ENCODE measurements at places on chromosomes 5 and 9.

DNA sequence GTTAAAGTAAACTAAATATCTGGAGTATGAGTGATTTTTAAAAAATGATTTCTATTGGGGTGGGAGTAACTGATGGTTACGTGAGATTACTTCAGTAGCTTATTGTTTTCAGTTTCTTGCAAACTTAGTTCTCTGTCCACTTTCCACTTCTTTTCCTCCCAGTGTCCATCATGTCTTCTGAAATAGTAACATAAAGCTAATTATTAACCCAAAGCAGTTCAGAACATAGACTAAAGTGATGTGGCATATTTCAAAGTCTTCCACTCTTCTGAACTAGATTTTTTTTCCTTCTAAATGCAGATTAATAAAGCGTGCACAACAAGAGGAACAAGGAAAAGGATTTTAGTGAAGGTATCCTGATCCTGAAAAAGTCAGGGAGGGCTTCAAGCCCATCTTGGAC is 114.1 kb downstream of the MAN2A1 start:
- DNase-seq, result no peak

DNA sequence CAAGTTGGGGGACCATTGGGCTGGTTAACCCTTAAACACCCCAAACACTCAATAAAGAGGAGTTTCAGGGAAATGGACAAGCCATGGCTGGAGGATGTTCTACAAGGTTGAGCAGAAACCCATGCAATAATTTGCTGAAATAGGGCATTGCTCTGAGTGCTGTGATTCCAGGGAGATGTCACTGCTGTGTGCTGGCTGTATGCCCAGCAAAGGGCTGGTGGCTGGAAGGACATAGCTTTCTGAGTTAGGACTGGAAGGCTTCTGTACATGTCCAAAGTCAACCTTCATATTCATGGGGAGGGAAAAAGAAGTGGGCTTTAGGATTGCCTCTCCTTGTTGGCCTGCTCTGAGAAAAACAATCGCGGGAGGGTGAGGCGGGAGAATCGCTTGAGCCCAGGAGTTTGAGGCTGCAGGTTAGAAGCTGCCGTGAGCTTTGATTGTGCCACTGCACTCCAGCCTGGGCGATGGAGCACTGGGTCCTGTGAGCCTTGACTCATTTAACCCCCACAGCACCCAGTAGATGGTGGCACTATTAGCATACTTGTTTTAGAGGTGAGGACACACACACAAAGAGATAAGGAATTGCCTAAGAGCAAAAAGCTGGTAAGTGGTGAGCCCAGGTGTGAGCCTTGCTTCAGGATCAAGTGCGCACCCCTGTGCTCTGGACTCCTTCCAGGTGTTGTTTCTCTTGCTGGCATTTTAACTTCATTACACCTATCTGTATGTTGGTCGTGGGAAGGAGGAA is 20.4 kb downstream of the IL12B start:
- DNase-seq, result no peak

DNA sequence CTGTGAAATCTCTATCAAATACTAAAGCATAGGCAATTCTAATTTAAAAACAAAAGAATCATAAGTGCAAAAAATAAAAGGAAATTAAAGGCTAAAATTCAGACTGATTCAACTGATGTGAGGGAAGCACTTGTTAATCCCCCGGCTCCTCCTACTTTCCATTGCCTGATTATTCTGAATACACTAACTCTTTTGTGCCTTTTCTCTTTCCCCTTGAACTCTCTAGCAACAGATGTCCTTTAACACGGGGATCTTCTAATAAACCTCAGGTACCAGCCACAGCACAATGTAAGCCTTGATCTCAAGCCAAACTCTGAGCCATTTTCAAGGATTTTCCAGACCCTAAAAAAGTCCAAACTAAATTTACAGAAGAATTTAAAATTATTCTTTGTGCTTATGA is 61.5 kb downstream of the KCNV2 start:
- DNase-seq, result no peak

DNA sequence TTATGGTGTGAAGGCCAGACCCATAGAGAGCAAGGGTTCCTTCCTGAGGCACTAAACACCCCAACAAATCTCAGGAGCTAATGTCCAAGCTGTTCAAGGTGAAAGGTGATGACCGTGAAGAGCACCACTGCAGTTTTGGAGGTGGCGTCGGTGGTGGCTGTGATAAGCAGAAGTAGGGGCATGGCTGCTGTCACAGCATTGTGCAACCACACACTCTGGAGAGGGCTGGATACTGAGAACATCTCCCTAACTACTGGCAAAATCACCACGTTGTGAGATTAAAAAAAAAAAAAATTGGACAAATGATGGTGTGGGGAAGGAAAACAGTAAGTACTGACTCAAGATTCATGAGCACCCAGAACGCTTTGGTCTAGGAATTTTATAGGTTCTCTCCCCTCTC is 156.5 kb downstream of the PJA2 start:
- DNase-seq, result no peak

DNA sequence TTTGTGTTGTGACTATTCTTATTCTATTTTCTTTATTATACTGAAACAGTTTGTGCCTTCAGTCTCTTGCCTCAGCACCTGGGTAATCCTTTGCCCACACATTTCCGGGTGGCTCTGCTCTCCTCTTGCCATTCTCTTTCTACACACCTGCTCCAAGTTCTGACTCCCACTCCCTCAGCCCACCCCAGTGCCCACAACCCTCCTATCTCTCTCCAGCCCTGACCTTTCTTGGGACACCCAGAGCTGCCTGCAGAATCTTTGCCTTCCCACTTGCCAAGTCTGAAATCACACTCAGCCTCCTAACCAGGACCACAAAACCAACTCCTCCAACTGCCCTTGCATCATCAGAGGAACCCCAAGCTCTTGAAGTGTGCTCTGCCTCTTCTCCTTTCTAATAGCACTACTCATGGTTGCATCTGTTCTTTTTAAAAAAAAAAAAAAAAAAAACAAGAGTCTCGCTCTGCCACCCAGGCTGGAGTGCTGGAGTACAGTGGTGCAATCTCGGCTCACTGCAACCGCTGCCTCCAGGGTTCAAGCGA is 4.1 kb downstream of the SWI5 start:
- no peak for DNase-seq

- DNase-seq, result no peak
These were observed 29.7 kb upstream of the BASP1 start for GRCh38 chr5:17187786-17188170.

DNA sequence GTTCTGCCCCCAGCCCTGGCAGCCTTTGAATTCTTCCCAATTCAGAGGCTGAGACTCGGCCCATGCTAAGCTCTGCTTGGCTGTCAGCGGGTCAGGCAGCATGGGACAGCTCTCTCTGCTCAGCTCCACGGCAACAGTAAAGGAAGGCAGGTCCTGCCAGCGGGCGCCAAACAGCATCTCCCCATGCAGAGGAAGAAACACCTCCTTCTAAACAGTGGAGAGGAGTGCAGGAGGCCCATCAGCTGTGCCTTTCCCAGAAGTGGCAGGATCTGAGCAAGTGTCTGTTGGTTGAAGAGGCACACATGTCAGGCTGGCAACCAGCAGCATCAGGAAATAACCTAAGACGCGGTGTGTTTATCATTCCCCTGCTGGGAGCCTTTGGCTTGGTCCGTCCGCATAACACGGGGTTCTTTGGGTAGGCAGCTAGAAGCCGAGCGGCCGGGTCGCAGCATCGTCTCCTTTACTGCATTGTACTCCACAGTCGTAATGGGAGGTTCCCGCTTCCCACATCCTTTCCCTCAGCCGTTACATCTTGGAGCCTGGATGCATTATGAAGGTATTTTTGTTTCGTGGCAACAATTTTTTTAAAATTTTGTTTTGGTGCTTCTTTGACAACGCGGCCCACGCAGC is 42.7 kb upstream of the NCS1 start:
- DNase-seq, result no peak
